ENCODE measurements at places on chromosomes 13 and 19. TPM values are rescaled to one million over a fixed set of nuclear protein-coding genes. Genes with fewer than 3 reads are reported as not detected.

The TUBA3C gene
- not detected for total RNA-seq

The C1QTNF9B gene
- not detected for total RNA-seq

The ACOD1 gene
- total RNA-seq, result not detected

DNA sequence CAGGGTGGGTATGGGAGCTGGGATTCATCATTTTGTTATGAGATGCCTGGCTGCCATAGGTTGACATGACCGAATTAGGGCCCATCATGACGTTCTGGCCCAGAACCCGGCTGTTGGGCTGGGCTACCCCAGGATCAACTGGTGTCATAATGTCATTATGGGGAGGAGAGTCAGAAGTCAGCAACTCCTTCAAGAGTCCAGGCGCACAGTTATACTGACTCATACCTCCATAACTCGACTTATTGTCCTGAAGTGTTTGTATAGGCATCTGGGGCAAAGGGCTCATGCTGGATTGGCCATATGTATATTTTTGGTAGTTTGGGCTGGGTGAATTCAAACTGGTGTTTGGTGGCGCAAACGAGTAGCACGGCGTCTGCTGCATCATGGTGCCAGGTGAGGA, 106.5 kb downstream of the FOXO1 start:
- DNase-seq, result no peak

DNA sequence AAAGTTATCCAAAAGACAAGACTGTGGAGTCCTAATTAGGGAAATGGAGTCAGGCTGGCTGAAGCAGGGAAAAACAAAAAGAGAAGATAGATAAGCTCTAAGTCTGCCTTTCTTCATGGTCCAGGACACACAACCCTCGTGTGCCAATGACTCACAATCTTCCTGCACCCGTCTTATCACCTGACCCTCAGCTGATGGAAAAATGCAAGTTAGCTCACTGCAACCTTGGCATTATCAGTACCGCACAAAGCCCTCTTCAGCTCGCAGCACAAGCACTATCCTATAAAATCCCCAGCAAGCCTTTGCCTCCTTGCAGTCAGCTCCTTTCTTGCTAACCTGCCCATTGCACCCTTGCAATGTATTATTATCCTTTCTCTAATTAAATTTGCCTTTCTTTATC, 4.3 kb downstream of the OR7A5 start:
- DNase-seq, result no peak

GRCh38 chr19:2547721-2548120, 71.8 kb downstream of the GADD45B start:
- no peak for DNase-seq
